ENCODE measurements at places on chromosomes 1 and 21. TPM values are rescaled to one million over a fixed set of nuclear protein-coding genes. Genes with fewer than 3 reads are reported as not detected.
A peak's percentile ranks its signal among the peaks of the same experiment; 100 is the strongest.

The ZNF695 gene
- total RNA-seq: 29.4 TPM

GRCh38 chr1:170126696-170127095, 19.1 kb upstream of the NTMT2 start:
- no peaks in the 10 kb centered on the region for H3K36me3 ChIP-seq
- no peak overlapping the region for H3K4me3 ChIP-seq
- DNase-seq: peak; percentile 11
- no peaks in the 10 kb centered on the region for H3K27me3 ChIP-seq

DNA sequence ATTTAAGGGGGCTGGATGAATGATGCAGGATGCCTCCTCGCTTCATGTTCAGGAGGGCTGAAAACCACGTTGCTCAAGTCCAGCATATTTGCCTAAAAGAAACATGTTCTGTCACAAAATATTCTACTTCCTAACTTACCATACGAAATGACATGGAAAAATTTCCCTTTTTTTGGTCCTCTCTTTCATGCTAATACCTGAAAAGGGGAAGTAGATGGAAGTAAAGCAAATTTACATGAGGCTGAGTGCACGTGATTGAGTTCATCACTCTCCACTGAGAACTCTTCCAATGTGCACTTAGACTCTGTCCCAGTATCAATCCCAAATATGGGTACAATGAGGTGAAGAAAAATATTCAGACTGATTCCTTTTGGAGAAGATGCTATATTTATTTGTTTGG, 23.0 kb downstream of the XCL2 start:
- H3K36me3 ChIP-seq: peaks cover 21% of the 10 kb centered on the region
- H3K27ac ChIP-seq: no peak overlapping the region
- no peaks in the 10 kb centered on the region for H3K27me3 ChIP-seq

GRCh38 chr1:168498159-168498631, 45.6 kb downstream of the XCL2 start:
- no peaks in the 10 kb centered on the region for H3K36me3 ChIP-seq
- no peaks in the 10 kb centered on the region for H3K27me3 ChIP-seq

The EPHA2 gene
- total RNA-seq: 31.4 TPM

The HCRTR1 gene
- total RNA-seq: 0.13 TPM
